ENCODE measurements at places on chromosomes 11 and 22. TPM values are rescaled to one million over a fixed set of nuclear protein-coding genes. Genes with fewer than 3 reads are reported as not detected.

Gene NELL1
- 5.1 TPM for polyA plus RNA-seq

DNA sequence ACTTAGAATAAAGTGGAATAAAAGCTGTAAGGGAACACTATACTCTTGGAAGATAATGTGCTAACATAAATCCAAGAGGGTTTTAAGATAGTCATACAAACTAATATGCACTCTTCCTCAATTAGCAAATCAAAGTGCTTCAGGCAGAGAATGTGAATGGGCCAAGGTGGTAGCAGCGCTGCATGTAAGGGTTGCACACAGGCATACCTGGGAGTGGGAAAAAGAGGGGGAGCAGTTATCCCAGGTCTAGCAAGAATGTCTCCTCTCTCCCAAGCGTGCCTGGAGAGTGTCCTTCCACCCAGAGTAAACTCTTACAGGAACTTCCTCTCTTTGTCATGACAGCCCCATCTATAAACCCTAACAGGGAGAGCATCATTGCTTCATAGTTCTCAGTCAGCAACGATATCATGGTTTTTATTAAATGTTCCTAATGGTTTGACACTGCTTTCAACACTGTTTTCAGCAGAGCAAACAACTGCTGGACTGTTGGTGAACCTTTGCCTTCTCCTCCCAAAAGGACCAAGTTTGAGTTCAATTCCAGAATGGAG, 61.6 kb downstream of the SYTL2 start:
- H3K4me1 ChIP-seq, result peaks cover 11% of the 10 kb centered on the region
- H3K27ac ChIP-seq, result no peak overlapping the region
- no peaks in the 10 kb centered on the region for H3K36me3 ChIP-seq
- no peak for DNase-seq

- H3K27ac ChIP-seq, result no peak overlapping the region
- H3K36me3 ChIP-seq, result no peaks in the 10 kb centered on the region
- H3K27me3 ChIP-seq, result no peaks in the 10 kb centered on the region
- no peaks in the 10 kb centered on the region for H3K4me1 ChIP-seq
- no peak overlapping the region for H3K4me3 ChIP-seq
- DNase-seq, result no peak
Observed at GRCh38 chr11:123778511-123778910, 24.2 kb upstream of the OR6X1 start.

DNA sequence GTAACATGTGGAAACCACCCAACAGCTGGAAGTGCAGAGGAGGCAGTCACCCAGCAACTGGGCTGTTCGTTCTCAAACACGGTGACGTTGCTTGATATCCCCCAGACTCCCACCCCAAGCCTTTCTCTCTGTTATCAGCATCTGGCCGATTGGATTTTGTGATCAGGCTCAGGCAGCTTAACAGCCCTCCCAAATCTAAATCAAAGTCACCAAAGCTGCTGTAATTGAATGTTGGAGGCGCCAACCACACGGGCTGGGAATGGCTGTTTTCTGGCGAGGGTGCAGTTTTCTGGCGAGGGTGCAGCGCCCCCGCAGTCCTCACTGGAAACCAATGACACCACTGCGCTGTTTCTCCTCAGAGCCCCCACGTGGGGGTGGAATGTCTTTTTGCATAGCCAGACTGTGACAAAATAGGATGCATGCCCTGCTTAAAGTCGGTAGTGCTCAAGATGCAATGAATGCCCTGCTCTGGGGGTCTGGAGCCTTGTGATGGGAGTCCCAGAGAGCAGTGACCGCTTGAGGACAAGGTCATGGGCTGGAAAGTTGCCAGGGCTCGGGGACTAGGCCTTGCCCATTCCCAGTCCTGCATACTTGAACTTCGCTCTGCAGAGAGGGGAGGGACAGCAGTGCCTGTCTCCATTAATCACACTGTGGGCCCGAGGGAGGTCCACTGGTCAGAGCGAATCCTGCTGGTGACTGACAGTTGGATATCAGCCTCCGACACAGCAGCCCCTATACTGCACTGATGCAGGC, 105.3 kb downstream of the MORC2 start:
- H3K27ac ChIP-seq, result peak overlapping the region; percentile 9
- peak; percentile 83 for DNase-seq
- H3K27me3 ChIP-seq, result no peaks in the 10 kb centered on the region

- H3K36me3 ChIP-seq, result no peaks in the 10 kb centered on the region
- H3K27ac ChIP-seq, result no peak overlapping the region
- H3K4me3 ChIP-seq, result no peak overlapping the region
- no peak for DNase-seq
- no peaks in the 10 kb centered on the region for H3K4me1 ChIP-seq
- H3K27me3 ChIP-seq, result peaks cover 15% of the 10 kb centered on the region
Observed at GRCh38 chr11:19405966-19406365, 165.2 kb upstream of the E2F8 start.

Gene RFPL3
- 0.04 TPM for polyA plus RNA-seq

Gene GUCY1A2
- polyA plus RNA-seq, result 4.0 TPM

DNA sequence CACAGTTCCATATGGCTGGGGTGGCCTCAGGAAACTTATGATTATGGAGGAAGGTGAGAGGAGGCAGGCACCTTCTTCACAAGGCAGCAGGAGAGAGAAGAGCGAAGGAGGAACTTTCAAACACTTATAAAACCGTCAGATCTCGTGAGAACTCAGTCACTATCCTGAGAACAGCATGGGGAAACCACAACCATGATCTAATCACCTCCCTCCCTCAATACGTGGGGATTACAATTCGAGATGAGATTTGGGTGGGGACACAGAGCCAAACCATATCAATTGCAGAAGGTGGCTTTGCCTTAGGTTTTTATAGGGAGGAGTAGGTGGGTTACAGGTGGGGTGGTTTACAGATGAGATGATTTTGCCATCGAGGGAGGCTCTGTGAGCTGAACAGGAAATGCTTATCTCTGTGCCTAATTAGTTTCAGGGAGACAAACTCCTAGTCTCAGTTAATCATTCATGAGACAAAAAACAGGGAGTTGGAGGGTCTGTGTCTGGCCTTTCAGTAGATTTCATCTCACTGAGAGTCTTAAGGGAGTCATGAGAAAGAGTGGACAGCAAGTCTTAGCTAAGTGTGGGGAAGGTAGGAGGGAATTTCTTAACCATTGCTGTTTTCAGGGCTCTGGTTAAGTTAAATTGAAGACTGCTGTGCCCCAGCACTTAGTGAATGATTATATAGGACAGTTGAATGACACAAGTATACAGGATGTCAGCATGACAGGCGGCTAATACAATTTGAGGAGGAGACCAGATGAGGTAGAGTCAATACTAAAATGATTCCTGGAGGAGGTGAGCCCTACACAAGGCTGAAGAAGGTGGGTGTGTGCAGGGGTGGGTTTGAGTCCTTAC, 47.7 kb downstream of the CWC15 start:
- H3K4me1 ChIP-seq, result peaks cover 16% of the 10 kb centered on the region
- no peak for DNase-seq
- no peaks in the 10 kb centered on the region for H3K27me3 ChIP-seq
- H3K36me3 ChIP-seq, result no peaks in the 10 kb centered on the region
- no peak overlapping the region for H3K27ac ChIP-seq

All from large intestine (tissue), 12 donors.